ENCODE measurements at places on chromosomes 3 and 15. TPM values are rescaled to one million over a fixed set of nuclear protein-coding genes. Genes with fewer than 3 reads are reported as not detected.

The GLDN gene
- not detected for total RNA-seq

The SNX22 gene
- 1.3 TPM for total RNA-seq

DNA sequence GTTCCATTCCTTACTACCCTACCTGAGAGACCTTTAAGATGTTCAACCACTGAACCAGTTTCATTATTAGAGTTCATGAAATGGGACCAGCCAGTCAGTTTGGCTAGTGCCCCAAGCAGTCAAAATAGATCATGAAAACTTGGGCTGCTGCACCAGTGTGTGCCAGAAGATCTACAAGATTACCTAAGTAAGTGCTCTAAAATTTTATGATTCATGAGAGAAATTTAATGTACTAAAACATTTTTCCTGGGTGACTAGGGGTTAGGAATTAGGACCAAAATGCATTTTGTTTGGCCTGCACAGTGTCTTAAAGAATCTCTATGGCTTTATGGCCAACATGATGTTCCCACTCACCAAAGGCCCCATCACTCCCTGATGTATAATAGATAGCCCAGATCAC is 214.7 kb downstream of the ATP8B4 start:
- DNase-seq, result no peak

DNA sequence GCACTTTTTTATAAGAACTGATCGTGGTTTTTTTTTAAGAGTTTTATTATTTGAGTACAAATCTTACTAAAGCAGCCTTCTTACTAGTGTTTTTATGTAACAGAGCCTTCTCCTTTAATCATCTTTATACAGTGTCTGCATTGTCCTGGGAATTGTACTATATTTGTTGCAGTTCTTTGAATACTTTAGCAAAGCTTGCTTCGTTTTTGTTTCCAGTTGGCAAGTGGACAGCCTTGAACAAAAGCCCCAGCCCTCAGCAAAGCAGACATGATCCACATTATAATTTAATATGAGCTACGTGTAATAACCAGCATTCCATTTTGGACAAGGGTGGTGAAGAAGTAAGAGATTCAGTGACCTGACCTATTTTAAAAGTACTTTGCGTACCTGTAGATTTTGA is 112.2 kb upstream of the FLNB start:
- no peak for DNase-seq

GRCh38 chr3:123138839-123139444 is 62.8 kb upstream of the SEC22A start:
- no peak for DNase-seq

DNA sequence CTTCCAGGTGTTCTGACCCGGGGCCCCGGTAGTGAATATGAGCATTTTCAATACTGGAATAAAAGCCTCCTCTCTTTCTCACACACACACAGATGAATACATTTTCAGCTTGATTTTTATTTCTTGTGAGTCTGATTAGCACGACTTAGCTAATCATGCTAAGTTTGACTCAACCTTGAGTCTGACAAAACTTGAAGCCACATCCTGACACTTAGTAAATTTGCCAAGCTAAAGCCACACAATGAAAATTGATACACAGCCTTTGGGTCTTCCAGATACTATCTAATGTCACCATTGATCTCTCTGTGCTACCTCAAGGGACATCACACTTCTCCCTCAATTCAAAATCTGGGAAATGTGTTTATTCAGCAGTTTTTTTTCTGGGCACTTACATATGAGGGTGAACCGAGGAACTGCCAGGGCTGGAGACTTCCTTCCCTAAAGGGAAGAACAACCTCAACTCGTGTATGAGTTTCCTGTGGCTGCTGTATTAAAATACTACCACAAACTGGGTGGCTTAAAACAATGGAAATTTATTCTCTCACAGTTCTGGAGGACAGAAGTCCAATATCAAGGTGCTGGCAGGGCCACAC is 18.6 kb downstream of the TMEM266 start:
- DNase-seq, result no peak

The A4GNT gene
- total RNA-seq, result not detected

The SAXO2 gene
- total RNA-seq, result 0.11 TPM

The OR5K2 gene
- total RNA-seq, result not detected

The RETNLB gene
- not detected for total RNA-seq

All from pulmonary artery endothelial cell (primary cell).